ENCODE measurements at places on chromosomes 6 and 20.

GRCh38 chr6:35300848-35301247 lies 3.2 kb downstream of the DEF6 start:
- DNase-seq = no peak

- no peak for DNase-seq
Measured at GRCh38 chr6:16868968-16869367, 107.7 kb upstream of the ATXN1 start.

- DNase-seq = no peak
Measured at GRCh38 chr20:37505263-37506151, 15.5 kb upstream of the NNAT start.

DNA sequence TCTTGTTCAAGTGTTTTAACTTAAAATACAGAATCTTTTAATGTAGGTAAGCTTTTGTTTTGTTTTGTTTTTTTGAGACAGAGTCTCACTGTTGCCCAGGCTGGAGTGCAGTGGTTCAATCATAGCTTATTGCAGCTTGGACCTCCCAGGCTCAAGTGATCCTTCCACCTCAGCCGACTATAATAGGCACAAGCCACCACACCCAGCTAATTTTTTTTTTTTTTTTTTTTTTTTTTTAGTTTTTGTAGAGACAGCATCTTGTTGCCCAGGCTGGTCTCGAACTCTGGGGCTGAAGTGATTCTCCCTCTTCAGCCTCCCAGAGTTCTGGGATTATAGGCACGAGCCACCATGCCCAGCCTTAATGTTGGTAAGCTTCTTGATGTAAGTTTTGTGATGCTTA lies 3.3 kb downstream of the EFHC1 start:
- no peak for DNase-seq

- DNase-seq = no peak
Measured at GRCh38 chr20:48163505-48163904, 378.2 kb upstream of the SULF2 start.

GRCh38 chr20:13927171-13927570 lies 63.2 kb downstream of the SEL1L2 start:
- no peak for DNase-seq

DNA sequence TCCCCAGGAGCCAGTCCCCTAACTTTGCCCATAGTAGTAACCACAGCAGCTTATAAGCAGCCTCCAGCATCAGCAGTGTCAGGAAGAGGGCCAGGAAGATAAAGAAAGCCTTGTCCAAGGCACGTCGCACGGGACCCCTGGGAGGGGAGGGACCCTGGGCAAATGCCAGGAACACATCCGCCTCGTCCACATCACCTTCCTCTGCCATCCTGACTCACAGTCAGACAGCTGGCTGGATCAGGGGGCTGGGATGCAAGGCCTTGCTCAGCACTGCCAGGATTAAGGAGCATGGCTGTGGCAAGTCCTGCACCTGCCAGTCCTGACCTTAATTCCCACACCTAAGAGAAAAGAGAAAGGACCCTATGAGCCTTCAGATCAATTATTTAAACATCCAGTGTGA lies 11.5 kb upstream of the ZBTB22 start:
- DNase-seq = no peak

DNA sequence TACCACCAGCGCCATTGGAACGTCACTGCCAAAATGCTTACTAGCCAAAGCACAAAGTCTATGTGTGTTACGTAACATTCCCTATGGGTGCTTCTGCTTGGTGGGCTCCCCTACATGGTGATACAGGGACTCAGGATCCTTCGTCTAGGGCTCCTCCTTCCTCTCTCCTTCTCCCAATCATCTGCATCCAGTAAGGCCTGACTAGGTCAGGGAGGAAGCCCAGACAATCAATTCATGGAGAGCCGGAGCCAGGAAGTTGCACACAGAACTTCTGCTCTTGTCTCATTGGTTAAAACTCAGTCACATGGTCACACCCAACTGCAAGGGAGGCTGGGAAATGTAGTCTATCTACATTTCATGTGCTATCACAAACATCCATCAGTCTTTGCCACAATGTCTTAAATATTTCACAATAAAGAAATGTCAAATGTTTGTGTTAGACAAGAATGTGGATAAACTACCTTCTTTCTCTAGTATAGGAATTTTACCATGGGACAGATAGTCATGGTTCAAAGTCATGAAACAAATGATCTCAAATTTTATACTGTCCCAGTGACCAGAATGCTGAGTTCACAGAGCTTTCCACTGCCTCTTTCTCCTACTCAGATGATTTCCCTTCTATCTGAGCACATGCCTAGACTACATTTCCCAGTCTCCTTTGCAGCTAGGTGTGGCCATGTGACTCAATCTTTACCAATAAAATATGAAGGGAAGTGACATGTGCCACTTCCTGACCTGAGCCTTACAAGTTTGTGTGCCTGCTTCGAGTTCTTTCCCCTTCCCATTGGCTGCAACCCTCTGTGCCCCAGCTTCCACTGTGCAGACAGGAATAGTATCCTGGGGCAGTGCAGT lies 9.3 kb upstream of the KCNK15 start:
- no peak for DNase-seq
